ENCODE measurements at places on chromosomes 12 and 14.

- peak; percentile 58 for DNase-seq
Measured at GRCh38 chr12:4997939-4998338, 45.7 kb upstream of the KCNA5 start.

GRCh38 chr14:44388306-44388705, 118.8 kb downstream of the FSCB start:
- no peak for DNase-seq

DNA sequence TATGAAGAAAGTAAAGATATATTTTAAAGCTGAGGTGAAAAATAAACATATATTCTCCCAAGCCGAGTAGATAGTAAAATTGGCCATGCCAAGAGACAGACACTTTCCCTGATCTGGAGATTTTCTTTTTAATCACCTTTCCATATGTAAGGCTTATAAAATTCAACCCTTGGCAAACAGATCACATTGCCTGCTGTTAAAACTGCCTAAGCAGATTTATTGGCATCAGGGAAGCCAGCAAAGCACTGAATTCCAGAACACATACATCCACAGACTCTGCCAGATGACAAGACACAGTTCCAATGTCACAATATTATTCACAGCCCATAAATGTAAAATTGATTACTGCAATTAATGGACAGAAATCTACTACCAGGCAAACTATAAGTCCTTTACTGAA, 78.2 kb upstream of the GARIN2 start:
- no peak for DNase-seq

GRCh38 chr12:2588345-2588744, 206.4 kb upstream of the FKBP4 start:
- no peak for DNase-seq

GRCh38 chr12:74283646-74284045, 254.0 kb upstream of the ATXN7L3B start:
- no peak for DNase-seq

DNA sequence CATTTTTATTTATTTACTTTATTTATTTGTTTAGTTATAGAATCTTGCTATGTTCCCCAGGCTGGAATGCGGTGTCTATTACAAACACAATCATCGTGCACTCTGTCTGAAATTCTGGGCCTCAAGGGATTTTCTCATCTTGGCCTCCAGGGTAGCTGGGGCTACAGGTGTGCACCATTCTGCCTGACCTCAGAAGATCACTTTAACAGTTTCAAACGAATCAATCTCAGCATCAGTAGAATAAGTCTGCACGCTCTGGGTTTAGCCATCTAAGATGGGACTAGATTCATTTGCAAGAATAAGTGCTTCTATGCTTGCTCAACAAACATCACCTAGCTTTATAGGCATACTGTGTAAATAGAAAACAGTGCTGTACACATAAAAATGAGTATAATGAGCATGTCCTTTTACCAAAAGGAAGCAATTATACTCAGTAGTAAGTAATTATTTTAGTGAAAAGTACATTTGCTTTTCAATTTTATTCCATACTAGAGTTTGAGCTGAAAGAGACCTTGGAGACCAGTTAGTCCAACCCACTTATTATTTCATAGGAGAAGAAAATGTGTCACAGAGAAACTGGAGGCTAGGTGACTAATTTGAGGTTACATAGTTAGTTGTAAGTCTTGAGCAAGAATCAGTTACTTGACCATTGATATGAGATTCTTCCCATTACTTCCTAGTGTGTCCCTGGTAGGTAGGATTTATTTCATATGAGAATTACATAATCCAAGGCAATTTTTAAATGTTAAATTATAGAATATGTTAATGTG, 456.5 kb upstream of the LMO3 start:
- no peak for DNase-seq

DNA sequence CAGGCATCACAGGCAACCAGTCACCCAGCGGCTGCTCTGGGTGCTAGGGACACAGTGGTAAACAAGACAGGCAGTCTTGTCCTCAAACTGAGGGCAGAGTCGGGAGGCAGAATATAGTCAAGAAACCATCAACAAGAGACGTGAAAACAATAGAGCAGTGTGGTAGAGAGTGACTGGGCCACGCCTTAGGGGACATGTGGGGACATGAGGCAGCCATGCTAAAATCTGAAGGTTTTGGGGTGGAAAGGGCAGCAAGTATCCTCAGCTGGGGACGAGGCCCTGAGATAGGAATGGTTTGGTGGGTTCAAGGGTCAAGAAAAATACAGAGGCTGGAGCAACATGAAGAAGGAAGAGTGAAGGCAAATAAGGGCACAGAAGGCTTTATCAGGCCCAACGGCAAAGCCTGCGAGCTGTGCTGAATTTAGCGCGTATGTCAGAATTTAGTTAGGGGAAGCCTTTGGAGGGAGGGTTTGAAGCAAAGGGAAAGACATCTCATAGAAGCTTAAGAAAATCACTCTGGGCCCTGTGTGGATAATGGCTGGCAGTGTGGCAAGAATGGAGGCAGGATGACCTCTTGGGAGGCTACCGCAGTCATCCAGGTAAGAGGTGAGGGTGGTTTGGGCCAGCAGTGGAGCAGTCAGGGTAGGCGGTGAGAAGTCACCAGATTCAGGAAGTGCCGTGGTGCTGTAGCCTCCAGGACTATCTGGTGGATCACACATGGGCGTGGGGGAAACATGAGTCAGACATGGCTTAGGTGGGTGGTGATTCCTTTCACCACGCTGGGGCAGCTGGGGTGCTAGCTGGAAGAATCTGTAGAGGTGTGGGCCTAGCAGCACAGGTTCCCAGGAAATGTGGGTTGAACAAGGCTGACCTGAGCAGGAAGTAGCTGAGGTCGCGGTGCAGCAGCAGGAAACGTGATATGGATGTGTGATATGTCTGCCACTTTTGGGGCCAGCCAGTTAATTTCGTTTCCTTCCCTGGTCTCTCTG, 3.0 kb downstream of the EVL start:
- peak; percentile 55 for DNase-seq

- no peak for DNase-seq
Measured at GRCh38 chr14:71923513-71923912, 8.7 kb upstream of the RGS6 start.

GRCh38 chr12:100268835-100269564, 2.0 kb downstream of the SCYL2 start:
- DNase-seq = peak; percentile 22

GRCh38 chr12:117166107-117166506, 24.2 kb downstream of the FBXO21 start:
- no peak for DNase-seq

DNA sequence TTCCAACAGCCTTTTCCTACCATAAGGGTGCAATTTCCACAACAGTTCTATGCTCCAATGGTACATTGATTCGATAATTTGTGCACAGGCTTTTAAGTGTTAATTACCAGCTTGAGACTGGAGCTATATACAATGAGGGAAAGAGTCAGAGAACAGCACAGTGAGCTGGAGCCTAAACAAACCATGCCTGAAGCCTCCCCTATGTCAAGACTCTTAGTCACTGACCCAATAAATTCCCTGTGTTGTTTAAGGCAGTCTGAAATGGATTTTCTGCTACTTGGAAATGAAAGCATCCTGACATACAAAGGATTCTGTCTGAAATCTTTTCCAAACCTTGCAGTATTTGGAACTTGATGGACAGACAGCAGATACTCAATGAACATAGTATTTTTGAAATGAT, 149.0 kb downstream of the EFCAB11 start:
- DNase-seq = no peak

DNA sequence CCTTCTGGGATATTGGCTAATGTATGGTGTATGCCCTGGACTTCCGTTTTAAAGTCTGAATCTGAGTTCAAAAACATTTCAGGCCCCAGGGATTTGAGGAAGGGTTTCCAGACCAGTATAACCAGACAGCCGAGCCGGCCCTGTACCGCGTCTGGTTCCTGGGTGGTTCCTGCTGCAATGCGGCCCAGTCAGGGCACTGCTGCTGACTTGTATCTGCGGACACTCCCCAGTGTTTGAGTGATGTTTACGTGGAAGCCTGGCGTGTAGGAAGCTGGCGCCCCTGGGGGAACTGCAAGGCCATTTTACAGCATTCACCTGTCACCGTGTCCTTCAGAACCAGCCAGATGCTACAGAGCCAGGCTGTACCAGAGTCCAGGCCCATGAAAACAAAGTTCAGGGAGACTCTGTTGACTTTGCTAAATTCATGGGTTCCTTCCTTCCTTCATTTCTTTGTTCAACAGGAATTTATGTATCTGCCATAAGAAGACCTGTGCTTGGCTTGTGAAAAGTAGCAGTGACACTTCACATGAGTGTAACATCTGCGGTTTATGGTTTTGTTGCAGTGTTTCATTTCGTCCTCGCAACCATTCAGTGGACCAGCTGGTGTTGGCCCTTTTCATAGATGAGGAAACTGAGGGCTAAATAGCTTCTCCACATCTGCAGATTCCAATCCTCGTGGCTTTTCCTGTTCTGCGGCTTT, 16.8 kb downstream of the EML1 start:
- no peak for DNase-seq

DNA sequence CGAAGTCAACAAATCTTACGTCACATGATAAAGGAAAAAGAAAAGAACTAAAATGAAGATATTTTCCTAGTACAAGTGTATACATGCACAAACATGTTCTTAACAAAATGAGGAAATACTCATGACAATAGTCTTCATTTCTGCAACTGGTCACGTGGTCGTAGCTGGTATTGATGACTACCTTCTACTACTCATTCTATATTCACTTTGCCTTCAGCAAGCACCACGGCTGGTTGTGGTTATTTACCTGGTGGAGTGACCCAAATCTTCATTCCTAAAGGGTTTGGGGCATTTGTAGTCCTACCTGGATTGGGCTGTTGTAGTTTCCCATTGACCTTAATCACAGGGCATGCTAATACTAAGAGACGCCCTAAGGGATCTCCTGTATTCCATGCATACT, 51.2 kb downstream of the FIGNL2 start:
- DNase-seq = no peak

- no peak for DNase-seq
Measured at GRCh38 chr12:112606611-112607365, 184.8 kb upstream of the RPH3A start.

DNA sequence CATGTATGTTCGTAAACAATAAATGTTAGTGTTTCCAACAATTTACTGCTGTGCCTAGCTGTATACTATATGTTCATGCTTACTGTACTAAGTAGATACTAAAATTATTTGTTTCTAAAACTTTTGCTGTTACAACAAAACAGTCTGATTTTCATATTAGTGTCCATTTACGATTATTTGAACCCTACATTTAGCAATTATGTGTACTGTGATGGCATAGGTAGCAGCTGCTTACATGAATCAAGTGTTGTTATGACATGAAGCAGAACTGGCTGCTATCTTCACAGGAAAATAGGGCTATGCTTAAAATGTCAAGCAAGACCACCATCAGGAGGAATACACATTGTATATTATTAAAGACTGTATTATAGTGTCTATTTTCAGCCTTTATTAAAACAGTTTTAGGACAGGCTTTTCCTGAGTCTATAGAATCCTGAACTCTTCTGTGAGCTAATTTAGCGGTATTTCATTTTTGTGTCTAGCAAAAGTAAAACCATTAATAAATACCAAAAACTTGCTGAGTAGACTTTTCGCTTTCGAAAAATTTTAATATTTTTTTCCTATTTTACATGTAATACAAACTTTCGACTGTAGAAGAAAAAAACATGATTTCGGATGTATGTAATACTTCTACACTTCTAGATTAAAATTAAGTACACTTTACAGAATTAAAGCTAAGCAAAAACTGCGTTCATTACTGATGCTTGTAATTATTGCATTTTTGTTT, 1.1 kb upstream of the WDR89 start:
- peak; percentile 5 for DNase-seq

DNA sequence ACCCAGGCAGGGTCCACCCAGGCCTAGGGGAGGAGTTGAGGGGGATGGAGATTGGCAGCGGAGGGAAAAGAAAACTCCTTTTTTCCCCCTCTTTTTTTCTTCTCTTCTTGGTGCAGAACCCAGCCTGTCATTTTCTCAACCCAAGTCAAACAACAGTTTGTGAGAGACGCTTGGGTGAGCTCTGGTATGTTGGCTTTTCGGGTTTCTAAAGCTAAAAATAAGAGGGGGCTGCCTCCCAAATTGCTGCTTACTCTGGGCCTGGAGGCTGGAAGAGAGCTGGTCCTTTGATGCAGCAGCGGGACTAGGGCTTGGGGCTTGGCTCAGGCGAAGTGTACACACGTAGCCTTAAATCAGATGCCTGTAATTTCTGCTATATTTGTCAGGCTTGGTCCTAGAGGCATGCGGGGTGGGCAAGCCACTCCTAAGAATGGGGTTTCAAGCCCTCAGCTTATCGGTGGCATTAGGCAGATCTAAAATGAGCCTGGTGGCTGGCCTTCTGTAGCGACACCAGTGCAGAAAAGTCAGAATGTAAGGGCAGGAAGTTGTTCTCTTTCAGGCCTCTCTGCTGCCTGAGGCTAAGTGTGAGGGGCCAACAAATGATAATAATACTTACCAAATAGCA, 816 bp upstream of the SLC8A3 start:
- DNase-seq = no peak

- DNase-seq = peak; percentile 36
Measured at GRCh38 chr12:132222096-132222807, 78.0 kb downstream of the NOC4L start.

DNA sequence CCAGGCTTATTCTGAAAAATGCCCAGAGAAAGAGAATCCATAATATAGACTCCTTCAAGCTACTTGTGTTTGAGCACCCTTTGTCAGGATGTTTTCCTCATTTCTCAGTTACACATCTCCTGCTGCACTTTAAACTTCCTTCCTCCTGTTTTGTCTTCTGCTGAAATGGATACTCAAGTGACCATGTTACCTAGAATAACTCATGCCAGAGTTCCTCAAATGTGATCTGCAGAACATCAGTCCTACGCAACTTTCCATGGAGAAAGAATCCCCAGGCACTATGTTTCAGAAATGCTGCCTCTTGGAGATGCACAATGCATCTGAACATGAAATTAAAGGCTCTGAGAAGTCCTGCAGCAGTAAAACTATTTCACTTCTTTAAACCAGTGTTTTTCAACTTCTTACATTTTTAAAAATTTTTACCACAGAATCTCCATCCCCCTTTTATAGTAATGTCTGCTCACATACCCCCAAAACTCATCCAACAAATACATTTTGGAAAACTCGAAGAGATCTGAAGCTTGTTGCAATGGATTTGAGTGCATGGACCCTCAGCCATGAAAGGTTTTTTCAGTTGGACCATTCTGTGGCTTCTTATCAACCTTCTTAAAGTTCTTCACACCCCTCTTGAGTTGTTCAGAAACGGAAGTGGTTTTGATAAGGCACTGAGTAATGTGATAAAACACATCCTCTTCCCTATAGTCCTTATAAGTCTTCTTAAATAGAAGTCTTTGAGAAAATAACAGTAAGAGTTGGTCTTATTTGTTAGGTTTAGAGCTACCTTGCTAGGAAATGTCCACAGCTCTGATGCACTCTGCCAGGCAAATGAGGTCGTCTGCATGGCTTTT, 84.5 kb upstream of the KCNA1 start:
- peak; percentile 7 for DNase-seq
